ENCODE measurements at places on chromosomes 1 and 21. TPM values are rescaled to one million over a fixed set of nuclear protein-coding genes. Genes with fewer than 3 reads are reported as not detected.

- no peak for DNase-seq
Measured at GRCh38 chr1:67401443-67401842, 28.8 kb downstream of the SERBP1 start.

DNA sequence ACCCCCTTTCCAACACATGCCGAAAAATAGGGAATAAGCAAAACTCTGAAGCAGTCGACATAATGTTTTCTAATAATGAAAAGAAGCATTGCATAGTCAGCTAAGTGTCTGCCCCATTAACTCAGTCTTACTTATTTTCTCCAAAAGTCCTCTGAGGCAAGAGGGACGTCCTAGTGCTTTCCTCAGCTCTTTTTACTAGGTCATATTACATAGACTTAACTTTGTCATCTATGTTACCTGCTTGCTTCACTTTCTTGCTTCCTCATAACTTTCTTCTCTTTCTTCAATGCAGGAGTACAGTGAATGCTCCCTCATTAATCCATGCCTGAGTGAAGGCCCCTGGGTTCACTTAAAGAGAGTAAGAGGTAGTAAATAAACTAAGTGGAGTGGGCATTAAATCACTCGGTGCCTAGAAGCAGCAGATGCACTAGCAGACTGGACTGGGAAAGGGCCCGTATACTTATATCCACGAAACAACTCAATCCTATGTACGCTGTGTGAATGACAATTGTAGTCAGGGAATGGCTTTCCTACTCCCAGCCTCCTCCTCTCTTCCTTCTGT is 210.5 kb upstream of the SPAG17 start:
- DNase-seq, result no peak

GRCh38 chr1:51283979-51284378 is 46.4 kb downstream of the TTC39A start:
- DNase-seq, result no peak

The GPBP1L1 gene
- total RNA-seq, result 52.2 TPM

- DNase-seq, result no peak
Measured at GRCh38 chr1:10374442-10374860, 24.4 kb upstream of the PGD start.

- DNase-seq, result no peak
Measured at GRCh38 chr1:74467786-74468377, 44.5 kb downstream of the LRRC53 start.

The PCP4L1 gene
- 0.45 TPM for total RNA-seq

The ZNF695 gene
- total RNA-seq, result not detected

The NR1I3 gene
- total RNA-seq, result not detected

DNA sequence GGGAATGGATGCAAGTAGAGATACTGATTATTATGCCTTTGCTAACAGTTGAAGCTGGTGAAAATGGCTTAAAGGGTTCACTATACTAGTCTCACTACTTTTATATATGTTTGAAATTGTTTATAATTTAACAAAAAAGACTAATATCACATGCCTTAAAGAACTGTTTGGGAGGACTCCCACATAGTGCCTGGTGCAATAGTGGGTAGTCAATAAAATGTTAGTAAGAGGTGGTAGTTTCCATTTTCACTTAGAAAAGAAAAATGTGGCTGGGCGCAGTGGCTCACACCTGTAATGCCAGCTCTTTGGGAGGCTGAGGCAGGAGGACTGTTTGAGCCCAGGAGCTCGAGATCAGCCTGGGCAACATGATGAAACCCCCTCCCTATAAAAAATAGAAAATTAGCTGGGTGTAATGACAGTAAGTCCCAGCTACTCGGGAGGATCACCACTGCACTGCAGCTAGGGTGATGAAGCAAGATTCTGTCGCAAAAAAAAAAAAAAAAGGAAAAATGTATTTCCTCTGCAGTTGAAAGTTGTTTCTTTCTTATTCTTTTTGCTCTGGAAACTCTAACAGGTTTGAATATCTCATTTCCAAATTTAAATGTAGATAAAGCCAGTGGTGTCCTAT is 24.5 kb downstream of the C21orf91 start:
- DNase-seq, result no peak

The PYHIN1 gene
- total RNA-seq, result 0.32 TPM

The SEC16B gene
- total RNA-seq, result 0.42 TPM

The RSPO1 gene
- not detected for total RNA-seq

The NMNAT1 gene
- 18.2 TPM for total RNA-seq

- DNase-seq, result no peak
Measured at GRCh38 chr1:192010406-192010805, 147.9 kb upstream of the RGS18 start.

- DNase-seq, result no peak
Measured at GRCh38 chr1:65266476-65266875, 42.9 kb upstream of the DNAJC6 start.

GRCh38 chr1:24964811-24965570 is 34.9 kb upstream of the RUNX3 start:
- peak; percentile 34 for DNase-seq

- no peak for DNase-seq
Measured at GRCh38 chr1:71836904-71837303, 445.4 kb downstream of the NEGR1 start.

DNA sequence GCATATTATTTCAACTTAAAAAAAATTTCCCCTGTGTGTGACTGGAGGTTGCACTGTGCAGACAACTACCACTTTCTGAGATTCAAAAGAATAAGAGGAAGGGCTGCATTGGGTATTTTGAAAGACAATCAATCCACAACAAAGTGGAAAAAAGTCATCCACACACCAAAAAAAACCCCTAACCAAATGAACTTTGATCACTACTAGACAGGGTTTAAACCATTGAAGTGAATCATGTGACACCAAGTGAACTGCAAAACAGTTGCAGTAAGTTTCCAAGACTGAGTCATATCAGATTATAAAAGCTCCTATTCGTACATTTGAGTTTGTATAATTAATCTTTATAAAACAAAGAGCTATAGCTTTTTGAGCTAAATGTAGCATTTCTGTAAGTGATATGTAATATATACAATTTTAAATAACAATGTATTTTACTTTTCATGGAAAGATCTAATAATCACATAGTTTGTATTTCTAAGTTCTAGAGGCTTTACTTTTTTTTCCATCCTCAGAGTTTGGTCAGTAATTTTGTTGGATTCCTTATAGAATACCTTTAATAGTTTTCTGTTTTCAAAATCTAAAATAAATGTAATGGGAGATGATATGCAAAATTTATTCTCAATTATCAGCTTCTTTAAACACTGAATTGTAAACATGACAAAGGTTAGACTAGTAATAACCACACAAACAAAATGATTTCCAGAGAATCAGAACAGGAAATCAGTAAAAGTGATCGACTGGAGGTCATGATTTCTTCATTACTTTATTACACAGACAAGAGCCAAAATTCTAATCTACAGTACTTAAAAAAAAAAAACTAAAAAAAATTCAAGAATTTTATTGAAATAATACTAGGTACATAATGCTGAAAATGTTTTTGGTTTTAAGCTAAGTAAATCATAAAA is 50.5 kb upstream of the GFI1 start:
- DNase-seq, result no peak

GRCh38 chr1:187045371-187045770 is 216.6 kb downstream of the PLA2G4A start:
- no peak for DNase-seq

The CFAP107 gene
- not detected for total RNA-seq

DNA sequence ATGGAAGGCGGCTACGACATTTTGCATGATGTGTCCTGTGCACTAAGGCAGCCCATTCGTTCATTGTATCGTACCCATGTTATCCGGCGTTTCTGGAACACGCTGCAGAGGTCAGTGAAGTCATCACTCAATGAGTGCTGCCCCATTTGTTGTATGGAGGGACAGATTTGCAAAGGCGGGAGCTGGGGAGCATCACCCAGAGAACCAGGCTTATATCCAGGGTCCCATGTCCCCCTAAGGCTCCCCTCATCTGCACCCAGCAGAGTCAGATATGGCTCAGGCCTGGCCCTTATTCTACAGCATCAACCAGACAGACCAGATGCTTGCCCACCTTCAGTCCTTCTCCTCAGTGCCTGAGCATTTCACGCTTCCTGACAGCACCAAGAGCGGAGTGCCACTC is 31.2 kb downstream of the SZT2 start:
- DNase-seq, result no peak

DNA sequence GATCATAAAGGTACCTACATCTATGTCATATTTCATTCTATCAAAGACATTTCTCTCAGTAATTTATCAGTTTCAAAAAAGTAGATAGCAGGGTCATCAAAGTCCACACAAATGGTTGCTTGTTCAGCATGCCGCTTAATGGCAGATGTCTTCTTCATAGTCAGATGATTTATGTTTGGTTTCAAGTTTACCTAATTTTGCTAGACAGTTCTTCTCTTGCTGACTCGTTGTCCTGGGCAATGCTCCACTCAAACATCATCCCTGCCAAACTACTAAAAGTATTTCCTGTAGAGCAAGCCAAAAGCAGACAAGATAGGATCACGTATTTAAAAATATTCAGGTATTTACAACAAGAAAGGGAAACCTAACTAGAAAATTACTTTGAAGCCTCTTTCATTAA is 13.6 kb downstream of the NUP210L start:
- DNase-seq, result no peak

DNA sequence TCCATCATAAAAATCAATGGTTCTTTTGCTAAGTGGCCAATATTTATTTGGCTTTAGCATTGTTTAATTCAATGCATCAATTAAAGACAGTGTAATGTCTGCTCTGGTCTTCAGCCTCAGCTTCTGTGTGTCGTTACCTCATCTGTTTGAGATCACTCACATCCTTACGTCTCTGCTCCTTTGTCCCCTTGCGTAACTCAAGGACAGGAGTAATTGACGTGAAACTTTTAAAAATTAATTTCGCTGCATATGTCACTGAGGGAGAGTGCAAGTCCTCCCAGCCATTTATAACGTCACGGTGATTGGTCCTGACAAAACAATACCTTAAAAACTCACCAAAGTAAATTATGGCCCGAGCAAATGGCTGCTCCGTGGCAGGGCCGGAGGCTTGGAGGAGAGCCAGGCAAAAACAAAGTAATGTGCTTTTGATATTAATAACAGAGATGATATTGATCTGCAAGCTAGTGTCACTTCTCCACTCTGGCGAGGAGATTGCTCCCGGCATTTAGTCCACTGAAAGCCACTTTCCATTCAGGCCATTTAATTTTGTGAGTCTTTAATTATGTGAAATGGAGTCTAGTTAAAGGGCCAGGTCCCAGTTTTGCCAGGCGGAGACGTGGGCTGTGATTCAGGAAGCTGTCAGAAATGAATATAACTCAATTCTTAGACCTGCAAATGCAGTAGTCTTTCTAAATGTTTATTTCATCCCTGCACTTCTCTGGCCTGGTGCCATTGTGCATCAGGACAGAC is 150.9 kb upstream of the POU3F1 start:
- no peak for DNase-seq

The RHD gene
- total RNA-seq, result not detected

Measured in psoas muscle (tissue), 8 donors.